Stimulated activated CD4-positive, alpha-beta T cell treated with anti-CD3 and anti-CD28 coated beads, Interleukin-4, amount 100 ng/mL, for 24 hours (primary cell): ENCODE measurements at places on chromosomes 2 and 18.

GRCh38 chr2:161555826-161556225 is 68.4 kb upstream of the SLC4A10 start:
- no peak for DNase-seq

GRCh38 chr2:1235806-1236205 is 177.5 kb upstream of the TPO start:
- no peak for DNase-seq

DNA sequence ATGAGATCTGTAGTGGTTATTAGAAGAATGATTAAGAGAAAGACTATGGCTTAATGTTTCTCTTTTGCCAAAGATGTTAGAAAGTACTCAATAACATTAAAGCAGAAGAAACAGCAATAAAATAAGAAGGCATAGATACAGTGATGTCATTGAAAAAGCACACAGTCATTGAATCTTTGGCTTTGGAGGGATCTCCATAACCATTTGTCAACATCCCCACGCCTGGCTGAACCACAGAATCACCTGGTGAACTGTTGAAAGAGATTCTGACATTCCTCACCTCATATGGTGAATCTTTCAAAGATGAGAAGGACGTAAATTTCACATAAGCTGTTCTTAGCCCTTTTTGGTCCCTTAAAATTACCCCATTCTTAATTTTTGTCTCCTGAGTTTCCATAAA is 324.6 kb upstream of the NRP2 start:
- no peak for DNase-seq

DNA sequence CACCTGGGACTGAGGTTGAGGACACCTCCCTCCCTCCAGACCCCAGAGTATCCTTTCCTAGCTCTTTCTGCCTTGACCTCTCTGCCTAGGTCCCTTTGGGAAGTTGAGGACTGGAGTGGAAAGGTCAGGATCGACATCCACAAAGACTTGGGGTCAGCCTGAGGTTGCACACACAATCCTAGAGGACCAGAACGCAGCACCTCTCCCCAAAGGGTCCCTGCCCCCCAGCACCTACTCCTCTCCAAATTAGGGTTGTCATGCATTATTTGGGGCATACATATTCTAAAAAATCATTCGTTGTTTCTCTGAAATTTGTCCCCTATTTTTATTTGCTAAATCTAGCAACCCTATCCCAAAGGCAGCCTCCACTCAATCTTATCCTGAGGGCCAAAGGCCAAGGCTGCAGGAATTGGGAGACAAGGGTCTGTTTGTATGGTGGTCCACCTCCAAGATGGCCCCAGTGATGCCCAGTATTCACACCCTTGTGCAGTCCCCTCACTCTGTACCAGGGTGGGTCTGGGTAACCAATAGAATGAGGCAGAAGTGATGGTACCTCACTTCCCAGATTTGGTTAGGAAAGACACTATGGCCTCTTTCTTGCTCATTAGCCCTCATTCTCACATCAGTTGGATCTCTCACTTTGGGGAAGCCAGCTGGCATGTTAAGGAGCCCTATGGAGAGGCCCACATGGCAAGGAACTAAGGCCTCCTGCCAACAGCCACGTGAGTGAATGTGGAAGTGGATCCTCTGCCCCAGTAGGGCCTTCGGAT is 3.5 kb upstream of the CHRNG start:
- DNase-seq: no peak

DNA sequence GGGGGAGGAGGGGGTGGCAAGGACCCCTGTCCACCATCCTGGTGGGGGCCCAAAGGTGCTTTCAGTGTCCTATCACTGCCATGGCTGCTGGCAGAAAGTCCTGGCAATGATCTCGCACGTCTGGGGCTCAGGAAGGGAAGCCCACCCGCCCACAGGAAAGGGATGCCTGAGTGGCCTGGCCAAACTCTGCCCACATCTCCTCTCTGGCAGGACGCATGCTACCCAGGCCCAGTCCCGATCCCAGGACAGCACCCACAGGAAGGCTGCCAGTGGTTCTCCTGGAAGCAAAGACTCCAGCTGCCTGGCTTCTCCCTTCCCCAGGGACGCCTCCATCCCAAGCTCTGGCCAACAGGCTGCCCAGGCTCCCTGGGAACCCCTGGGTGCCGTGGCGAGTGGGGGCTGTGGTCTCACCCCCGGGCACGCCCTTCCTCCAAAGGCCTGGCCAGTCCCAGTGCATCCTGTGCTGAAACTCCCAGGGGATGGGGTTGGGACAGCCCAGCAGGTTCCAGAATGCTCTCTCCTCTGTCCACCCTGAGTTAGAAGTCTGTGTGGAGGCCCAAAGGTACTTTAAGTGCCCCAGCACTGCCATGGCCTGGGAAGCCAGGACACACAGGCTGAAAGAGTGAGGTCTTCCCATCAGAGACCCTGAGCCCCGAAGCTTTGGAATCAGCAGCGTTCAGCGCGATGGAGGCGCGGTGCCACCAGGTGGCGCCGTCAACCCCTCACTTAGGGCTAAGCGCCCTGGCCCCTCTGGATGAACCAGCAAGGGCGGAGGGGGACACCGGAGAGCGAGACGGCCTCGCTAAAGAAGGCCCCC is 29.8 kb upstream of the TAF1B start:
- DNase-seq: peak; percentile 74

DNA sequence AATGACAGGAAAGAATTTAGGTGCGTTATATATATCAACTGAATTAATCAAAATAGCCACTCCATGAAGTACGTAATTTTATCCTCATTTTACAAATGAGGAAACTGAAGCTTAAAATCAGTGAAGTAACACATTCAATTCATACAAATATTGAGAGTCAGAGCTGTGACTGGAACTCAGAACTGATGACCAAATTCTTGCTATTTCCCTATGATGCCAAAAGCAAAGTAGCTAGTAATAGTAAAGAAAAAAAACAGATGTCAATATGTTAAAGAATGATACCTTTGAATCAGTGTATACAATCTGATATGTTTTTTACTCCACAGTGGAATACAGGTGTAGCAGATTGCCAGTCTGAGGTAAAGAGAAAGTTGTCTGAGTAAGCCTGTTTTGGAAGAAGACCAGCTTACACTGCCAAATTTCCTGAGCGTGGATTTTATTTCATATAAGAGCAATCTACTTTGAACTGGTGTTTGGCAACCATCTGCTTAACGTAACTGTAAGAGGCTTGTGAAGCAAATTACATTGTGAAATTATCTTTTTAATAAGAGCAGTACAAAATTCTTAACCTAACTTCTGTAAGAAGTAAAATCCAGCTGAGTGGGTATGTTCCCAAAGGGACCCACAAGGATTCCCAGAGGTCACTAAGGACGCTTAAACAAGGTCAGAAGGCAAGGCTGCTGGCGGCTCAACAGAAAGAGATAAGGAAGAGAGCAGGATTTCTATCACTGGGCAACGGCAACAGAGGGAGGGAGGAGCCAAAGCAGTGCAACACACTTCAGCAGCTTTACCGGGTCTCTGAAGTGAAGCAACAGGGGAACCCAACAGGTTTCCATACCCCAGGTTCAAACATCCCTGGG is 85.6 kb downstream of the IKZF2 start:
- DNase-seq: no peak

GRCh38 chr18:6542296-6542695 is 127.6 kb upstream of the L3MBTL4 start:
- no peak for DNase-seq

DNA sequence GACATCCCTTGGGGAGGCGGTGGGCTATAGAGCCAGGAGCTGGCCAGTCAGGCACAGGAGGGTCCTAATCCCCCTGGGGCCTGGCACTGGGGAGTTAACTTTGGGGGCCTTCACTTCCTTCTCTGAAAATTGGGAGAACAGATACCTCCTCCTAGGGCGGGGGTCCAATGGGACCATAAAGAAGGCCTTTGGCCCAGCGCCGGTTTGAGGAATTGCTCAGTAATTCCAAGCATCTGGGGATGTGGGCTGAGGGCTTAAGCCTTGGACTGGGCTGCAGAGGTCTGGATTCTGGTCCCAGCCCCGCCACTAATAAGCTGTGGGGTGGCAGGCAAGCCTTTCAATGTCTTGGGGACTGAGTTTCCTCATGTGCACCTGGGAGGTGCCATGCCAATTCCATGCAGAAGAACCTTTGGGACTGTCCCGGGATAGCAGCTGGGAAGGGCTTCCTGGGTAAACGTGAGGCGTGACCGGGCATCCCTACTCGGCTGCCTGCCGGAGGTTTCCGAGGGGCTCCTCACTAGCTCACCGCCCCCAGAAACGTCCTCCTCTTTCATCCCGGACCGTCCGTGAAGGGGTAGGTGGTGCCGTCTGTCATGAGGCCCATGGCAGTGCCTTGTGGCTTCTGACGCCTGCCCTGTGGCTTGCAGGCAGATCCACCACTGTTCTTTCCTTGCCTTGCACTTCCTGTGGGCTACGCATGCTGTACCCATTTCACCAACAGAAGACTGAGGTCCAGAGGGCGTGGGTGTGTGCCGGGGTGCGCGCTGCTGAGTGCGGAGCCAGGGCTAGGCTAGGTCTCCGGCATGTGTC is 67.4 kb upstream of the HPCAL1 start:
- DNase-seq: no peak

GRCh38 chr2:102055346-102055990 is 63.7 kb downstream of the IL1R2 start:
- no peak for DNase-seq

GRCh38 chr2:9535177-9535576 is 20.5 kb downstream of the ADAM17 start:
- DNase-seq: no peak

- DNase-seq: no peak
Observed at GRCh38 chr2:26175466-26176278, 2.8 kb downstream of the GAREM2 start.

DNA sequence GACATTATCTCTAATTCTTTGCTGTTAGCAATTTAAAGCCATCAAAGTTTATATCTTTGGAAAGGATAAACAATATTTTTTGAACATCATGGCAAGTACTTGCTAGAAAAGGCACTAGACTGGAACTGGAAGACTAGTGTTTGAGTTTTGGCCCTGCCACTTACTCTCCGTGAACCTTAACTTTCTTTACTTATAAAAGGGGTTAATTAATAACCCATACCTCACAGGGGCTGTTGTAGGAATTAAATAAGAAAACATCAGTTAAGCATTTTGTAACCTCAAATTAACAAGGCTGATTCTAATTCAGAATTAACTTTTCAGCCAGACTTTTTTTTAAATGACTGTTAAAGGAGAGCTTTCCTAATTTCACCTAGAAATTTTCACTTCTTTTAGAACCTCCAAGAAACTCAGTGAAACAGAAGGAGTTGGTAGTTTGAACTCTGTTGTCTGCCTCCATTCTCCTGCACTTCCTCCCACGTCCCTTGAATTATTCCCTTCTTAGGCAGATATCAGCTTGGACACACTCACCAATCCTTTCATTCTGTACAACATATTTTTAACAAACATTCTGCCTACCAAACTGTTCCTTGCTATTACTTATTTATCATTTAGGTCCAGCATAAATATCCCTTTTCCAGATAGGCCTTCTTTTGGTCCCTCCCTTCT is 79.5 kb downstream of the COX7A2L start:
- no peak for DNase-seq

GRCh38 chr2:205361272-205361671 is 321.0 kb upstream of the NRP2 start:
- DNase-seq: no peak

GRCh38 chr2:120305937-120306490 is 39.9 kb upstream of the INHBB start:
- DNase-seq: no peak

GRCh38 chr18:48919547-48919946 is 31.2 kb downstream of the SMAD7 start:
- DNase-seq: no peak

DNA sequence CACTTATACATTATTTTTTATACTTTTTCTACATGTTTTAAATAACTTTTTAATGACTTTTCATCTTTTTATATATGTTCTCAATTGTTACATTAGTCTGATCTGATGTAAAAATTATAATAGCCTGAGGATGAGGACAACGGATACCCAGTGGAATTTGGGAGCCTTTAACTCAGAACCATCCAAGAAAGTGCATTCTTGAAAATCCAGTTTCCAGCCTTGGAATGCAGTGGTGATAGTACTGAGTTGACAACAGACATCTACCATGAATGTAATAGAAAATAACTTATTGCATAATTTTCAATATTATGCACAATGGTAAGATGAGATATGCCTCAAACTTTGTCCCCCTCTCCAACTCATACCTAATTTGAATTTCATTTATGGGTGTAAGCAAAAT is 120.7 kb upstream of the ZC3H15 start:
- no peak for DNase-seq
